ENCODE measurements at places on chromosomes 11 and 22. TPM values are rescaled to one million over a fixed set of nuclear protein-coding genes. Genes with fewer than 3 reads are reported as not detected.

Gene GPR83
- 0.67 TPM for polyA plus RNA-seq

Gene LRRC55
- polyA plus RNA-seq = 6.4 TPM

Gene PIM3
- 18.1 TPM for polyA plus RNA-seq

Gene MMP27
- polyA plus RNA-seq = not detected

Gene C22orf31
- polyA plus RNA-seq = 1.1 TPM

Gene FAT3
- 5.9 TPM for polyA plus RNA-seq

GRCh38 chr11:68792400-68792966 lies 41.2 kb upstream of the TESMIN start:
- DNase-seq = no peak

- no peak for DNase-seq
Observed at GRCh38 chr22:50282361-50283155, 12.4 kb upstream of the MAPK11 start.

DNA sequence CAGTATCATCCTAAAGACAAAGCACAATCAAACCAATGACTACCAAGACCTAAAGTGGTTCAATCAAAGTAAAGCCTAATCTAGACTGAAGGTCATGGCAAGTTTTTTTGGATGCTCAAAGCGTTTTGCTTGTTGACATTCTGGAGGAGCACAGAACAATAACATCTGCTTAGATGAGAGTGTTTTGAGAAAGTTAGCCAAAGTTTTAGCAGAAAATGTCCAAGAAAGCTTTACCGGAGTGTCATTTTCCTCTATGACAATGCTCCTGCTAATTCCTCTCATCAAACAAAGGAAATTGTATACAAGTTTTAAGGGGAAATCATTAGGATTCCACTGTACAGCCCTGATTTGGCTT lies 256.9 kb upstream of the FAT3 start:
- DNase-seq = no peak

Data from right renal pelvis (tissue), 4 donors.